ENCODE measurements at places on chromosomes 1 and 21. TPM values are rescaled to one million over a fixed set of nuclear protein-coding genes. Genes with fewer than 3 reads are reported as not detected.

Gene IL24
- not detected for total RNA-seq

DNA sequence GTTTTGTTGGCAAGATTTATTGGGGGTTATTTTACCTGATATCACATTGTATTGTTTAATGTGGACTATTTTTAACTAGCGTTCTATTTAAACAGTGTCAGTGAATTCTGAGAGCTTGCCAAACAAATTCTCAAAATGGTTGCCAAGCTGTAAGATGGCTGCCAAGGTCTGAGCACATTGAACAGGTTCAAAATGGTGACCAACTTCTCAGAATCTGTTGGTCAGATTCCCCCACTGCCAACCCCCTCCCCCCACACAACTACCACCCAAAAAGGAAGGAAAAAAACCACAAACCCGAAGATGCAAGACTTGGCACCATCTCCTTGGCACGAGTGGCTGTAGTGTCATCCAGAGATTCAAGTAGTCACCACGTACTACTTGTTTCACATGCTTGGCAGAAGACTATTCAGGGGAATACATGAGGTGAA is 159.1 kb downstream of the NFIA start:
- no peak for DNase-seq
- H3K27me3 ChIP-seq, result no peaks in the 10 kb centered on the region
- H3K4me1 ChIP-seq, result peaks cover 18% of the 10 kb centered on the region
- H3K4me3 ChIP-seq, result no peak overlapping the region
- no peak overlapping the region for H3K27ac ChIP-seq

GRCh38 chr1:155226910-155227260 is 18.4 kb downstream of the MTX1 start:
- H3K4me1 ChIP-seq, result peaks cover 39% of the 10 kb centered on the region
- H3K36me3 ChIP-seq, result no peaks in the 10 kb centered on the region
- DNase-seq, result no peak
- H3K27me3 ChIP-seq, result no peaks in the 10 kb centered on the region

DNA sequence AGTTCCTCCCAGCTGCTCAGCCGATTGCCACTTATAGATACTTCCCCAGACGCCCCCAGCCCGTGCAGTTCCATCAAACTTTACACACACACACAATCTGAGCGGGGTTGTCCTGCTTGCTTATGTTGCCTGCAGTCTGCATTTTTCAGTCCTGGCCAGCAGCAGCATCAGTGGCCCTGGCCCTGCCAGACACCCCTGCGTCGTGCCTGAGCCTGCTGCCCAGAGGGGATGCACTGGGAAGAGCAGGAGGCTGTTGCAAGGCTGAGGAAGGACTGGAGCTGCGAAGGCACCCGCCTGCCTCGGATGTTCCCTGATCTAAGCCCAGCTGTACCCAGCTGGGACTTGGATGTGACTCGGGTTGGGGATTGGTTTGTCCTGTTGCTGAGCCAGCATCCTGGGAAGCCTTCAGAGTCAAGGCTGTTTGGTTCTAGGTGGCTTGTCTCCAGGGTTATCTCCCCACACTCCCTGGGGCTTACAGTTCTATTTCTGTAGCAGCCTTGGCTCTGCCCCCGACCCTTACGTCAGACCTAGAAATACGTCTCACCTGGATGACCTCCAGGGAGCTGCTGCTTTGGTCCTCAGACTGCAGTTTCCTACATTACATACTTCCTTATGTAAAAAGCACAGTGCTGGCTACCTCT is 42.3 kb downstream of the MAN1C1 start:
- no peak overlapping the region for H3K4me3 ChIP-seq
- no peak for DNase-seq
- no peak overlapping the region for H3K27ac ChIP-seq
- H3K27me3 ChIP-seq, result no peaks in the 10 kb centered on the region

DNA sequence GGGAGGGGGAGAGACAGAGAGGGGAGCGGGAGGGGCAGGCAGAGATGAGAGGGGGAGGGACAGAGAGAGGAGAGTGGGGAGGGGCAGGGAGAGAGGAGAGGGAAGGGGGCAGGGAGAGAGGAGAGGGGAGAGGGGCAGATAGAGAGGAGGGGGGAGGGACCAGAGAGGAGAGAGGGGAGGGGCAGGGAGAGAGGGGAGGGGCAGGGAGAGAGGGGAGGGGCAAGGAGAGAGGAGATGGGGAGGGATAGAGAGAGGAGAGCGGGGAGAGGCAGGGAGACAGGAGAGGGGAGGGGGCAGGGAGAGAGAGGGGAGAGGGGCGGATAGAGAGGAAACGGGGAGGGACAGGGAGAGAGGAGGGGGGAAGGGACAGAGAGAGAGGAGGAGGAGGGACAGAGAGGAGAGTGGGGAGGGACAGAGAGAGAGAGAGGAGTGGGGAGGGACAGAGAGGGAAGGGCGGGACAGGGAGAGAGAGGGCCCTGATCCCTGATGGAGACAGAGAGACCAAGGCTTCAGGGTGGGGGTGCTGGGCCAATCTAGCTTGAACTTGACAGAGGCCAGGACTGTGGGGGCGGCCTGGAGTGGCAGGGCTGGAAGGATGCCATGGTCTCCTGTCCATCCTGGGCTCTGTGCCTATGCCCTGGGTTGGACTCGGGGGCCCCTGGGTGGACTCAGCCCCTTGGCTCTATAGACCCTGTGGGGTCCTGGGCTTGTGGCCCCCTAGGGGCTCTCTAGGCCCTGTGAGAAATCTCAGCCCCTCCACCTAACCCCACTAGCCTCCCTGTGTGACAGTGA is 43.6 kb downstream of the DMRTB1 start:
- peaks cover 6% of the 10 kb centered on the region for H3K36me3 ChIP-seq
- peaks cover 6% of the 10 kb centered on the region for H3K27me3 ChIP-seq
- H3K27ac ChIP-seq, result no peak overlapping the region
- no peak overlapping the region for H3K4me3 ChIP-seq
- DNase-seq, result no peak

DNA sequence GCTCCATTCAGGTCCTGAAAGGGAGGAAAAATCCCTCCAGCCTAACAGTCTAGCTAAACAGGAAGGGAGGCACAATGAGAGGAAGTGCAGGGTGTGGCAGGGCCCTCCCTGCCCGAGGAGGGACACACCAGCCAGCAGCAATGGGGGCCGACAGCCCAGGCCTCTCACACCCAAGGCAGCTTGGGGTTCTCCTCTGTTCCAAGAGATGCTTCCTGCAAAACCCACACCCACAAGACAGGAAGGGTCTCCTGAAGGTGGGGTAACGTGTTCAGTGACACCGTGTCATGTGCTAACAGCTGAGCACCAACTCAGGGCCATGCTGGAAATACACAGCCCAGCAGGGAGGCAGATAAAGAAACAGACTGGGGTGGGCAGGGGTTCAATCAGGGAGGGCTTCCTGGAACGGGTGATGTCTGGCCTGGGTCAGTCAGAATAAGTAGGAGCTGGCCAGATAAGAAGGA is 10.2 kb downstream of the ECE1 start:
- no peak for DNase-seq
- H3K4me3 ChIP-seq, result no peak overlapping the region
- H3K27me3 ChIP-seq, result no peaks in the 10 kb centered on the region
- peaks cover 58% of the 10 kb centered on the region for H3K4me1 ChIP-seq

GRCh38 chr21:28283641-28284490 is 708.8 kb downstream of the LTN1 start:
- H3K4me1 ChIP-seq, result peaks cover 11% of the 10 kb centered on the region
- H3K4me3 ChIP-seq, result no peak overlapping the region

DNA sequence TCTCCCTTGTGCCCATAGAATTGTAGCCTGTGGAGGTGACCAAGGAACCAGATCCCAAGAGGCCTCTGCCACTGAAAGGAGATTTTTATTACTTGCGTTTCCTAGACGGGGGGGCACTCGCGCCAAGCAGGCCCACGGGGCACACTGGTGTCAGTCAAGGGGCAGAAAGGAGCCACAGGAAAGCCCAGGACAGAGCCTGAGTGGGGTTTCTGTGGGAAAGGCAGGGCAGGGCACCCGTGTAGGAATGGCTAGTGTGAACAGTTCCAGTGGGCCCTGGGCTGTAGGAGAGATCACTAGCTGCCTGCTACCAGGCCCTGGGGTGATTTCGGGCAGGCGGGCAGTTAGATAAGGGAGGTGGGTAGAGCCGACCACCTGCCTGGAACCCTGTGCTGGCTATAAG is 70.8 kb downstream of the ADARB1 start:
- H3K36me3 ChIP-seq, result peaks cover 29% of the 10 kb centered on the region
- H3K4me3 ChIP-seq, result no peak overlapping the region
- H3K27ac ChIP-seq, result no peak overlapping the region
- peaks cover 41% of the 10 kb centered on the region for H3K4me1 ChIP-seq

Gene PEX14
- total RNA-seq, result 22.2 TPM

- no peaks in the 10 kb centered on the region for H3K4me1 ChIP-seq
- H3K36me3 ChIP-seq, result no peaks in the 10 kb centered on the region
- no peak overlapping the region for H3K4me3 ChIP-seq
- no peak overlapping the region for H3K27ac ChIP-seq
- no peak for DNase-seq
These were observed 688.7 kb downstream of the PTPRU start for GRCh38 chr1:29925058-29925457.

Gene SLAMF8
- not detected for total RNA-seq

DNA sequence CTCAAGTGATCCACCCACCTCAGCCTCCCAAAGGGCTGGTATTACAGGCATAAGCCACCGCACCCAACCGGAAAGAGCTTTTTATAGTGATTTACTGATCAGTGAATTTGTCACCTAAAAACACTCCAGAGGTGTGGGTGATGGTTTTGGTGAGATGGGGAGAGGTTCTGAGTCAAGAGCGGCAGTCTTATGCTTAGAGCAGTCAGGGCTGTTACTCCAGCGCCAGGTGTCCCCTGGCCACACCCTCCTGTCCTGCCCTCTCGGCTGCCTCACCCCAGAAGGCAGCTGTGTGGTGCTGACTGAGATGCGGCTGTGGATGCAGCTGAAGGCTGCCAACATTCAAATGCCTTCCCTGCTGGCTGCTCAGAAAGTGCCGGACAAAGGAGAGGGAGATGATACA is 94.5 kb upstream of the LPGAT1 start:
- H3K27me3 ChIP-seq, result no peaks in the 10 kb centered on the region
- H3K4me1 ChIP-seq, result peaks cover 15% of the 10 kb centered on the region
- H3K27ac ChIP-seq, result no peak overlapping the region
- H3K4me3 ChIP-seq, result no peak overlapping the region
- no peaks in the 10 kb centered on the region for H3K36me3 ChIP-seq
- no peak for DNase-seq

DNA sequence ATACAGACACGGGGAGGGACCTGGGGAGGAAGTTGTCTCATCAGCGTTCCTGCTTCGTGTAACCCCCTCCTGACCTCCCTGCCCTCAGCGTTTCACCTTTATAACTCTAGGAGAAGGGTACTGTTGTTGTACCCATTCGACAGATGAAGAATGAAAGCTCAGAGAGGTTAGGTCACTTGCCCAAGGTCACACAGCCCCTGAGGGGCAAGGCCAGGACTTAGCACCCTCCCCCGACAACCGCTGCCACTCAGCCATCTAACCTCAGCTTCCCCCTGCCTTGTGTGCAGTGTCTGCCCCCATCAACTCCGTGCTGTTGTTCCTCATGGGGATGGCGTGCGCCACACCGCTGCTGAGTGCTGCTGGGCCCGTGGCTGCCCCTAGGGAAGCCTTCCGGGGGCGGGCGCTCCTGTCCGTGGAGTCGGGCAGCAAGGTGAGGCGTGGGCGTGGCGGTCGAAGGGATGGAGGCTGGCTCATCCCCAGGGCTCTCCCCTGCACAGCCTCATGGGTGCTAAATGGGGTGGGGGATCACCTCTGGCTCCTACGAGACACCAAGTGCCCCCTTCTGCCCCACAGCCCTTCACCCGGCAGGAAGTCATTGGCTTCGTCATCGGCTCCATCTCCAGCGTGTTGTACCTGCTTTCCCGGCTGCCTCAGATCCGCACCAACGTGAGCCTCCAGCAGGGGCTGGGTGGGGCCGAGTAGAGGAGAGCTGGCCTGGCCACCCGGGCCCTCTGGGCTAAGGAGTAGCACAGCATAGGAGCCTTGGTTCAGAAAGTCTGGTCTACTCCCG is 14.0 kb downstream of the SLC66A1 start:
- no peaks in the 10 kb centered on the region for H3K4me1 ChIP-seq
- no peak overlapping the region for H3K4me3 ChIP-seq
- no peak for DNase-seq
- H3K36me3 ChIP-seq, result peaks cover 21% of the 10 kb centered on the region
- no peak overlapping the region for H3K27ac ChIP-seq
- no peaks in the 10 kb centered on the region for H3K27me3 ChIP-seq

GRCh38 chr1:242004751-242005495 is 6.0 kb upstream of the MAP1LC3C start:
- H3K4me1 ChIP-seq, result peaks cover 4% of the 10 kb centered on the region
- H3K4me3 ChIP-seq, result no peak overlapping the region
- H3K27ac ChIP-seq, result no peak overlapping the region
- DNase-seq, result no peak

- no peaks in the 10 kb centered on the region for H3K36me3 ChIP-seq
- no peak for DNase-seq
- H3K27me3 ChIP-seq, result peaks cover 6% of the 10 kb centered on the region
- H3K4me3 ChIP-seq, result no peak overlapping the region
- peaks cover 8% of the 10 kb centered on the region for H3K4me1 ChIP-seq
These were observed 242.7 kb downstream of the TM2D1 start for GRCh38 chr1:61482170-61482734.

- no peaks in the 10 kb centered on the region for H3K36me3 ChIP-seq
- H3K27ac ChIP-seq, result no peak overlapping the region
- H3K4me1 ChIP-seq, result peaks cover 49% of the 10 kb centered on the region
- no peaks in the 10 kb centered on the region for H3K27me3 ChIP-seq
- no peak for DNase-seq
These were observed 27.3 kb downstream of the TEX35 start for GRCh38 chr1:178540204-178540603.

- H3K4me3 ChIP-seq, result no peak overlapping the region
- no peak for DNase-seq
- peaks cover 54% of the 10 kb centered on the region for H3K4me1 ChIP-seq
- peaks cover 9% of the 10 kb centered on the region for H3K36me3 ChIP-seq
- peak overlapping the region; percentile 69 for H3K27ac ChIP-seq
These were observed 56.8 kb downstream of the LUZP1 start for GRCh38 chr1:23111600-23112535.

Gene RXFP4
- total RNA-seq, result not detected

DNA sequence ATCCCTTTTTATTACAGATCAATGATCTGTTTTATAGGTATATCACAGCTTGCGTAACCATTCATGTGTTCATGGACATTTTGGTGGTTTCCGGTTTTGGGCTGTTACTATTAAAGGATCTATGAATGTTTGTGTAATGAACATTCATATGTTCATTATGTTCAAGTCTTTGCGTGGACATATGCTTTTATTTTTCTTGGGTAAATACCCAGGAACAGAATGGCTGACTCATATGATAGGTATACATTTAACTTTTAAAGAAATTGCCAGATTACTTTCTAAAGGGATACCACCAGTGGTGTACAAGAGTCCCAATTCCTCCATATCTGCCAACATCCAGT is 73.7 kb downstream of the SPATA46 start:
- peaks cover 3% of the 10 kb centered on the region for H3K36me3 ChIP-seq
- H3K4me3 ChIP-seq, result no peak overlapping the region
- H3K4me1 ChIP-seq, result peaks cover 16% of the 10 kb centered on the region
- no peaks in the 10 kb centered on the region for H3K27me3 ChIP-seq
- DNase-seq, result no peak

- peaks cover 2% of the 10 kb centered on the region for H3K36me3 ChIP-seq
- H3K27me3 ChIP-seq, result peaks cover 52% of the 10 kb centered on the region
- no peak overlapping the region for H3K27ac ChIP-seq
- DNase-seq, result no peak
- H3K4me3 ChIP-seq, result no peak overlapping the region
These were observed 10.8 kb downstream of the TNNT2 start for GRCh38 chr1:201366696-201367095.

GRCh38 chr21:15446223-15446622 is 283.6 kb upstream of the USP25 start:
- no peaks in the 10 kb centered on the region for H3K27me3 ChIP-seq
- H3K27ac ChIP-seq, result no peak overlapping the region
- DNase-seq, result no peak
- no peaks in the 10 kb centered on the region for H3K4me1 ChIP-seq
- no peaks in the 10 kb centered on the region for H3K36me3 ChIP-seq
